ACHN (cell line): ENCODE measurements at places on chromosomes 7 and 10.
A peak's percentile ranks its signal among the peaks of the same experiment; 100 is the strongest.

DNA sequence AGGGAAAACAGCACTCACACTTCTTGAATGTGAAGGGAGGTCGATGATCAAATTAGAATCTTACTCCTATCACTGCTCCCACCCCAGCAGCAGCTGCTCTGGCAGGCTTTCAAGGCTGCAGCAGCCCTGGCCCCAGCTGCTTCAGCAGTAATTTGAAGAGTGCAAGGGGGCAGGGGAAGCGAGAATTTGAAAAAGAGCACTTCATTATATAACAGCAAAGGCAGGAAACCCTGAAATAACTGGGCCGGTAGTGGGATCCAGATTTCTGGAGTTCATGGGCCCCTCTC, 44.9 kb downstream of the MYPN start:
- peak; percentile 30 for DNase-seq

- no peak for DNase-seq
Observed at GRCh38 chr7:78413568-78413967, 615.0 kb downstream of the PHTF2 start.

DNA sequence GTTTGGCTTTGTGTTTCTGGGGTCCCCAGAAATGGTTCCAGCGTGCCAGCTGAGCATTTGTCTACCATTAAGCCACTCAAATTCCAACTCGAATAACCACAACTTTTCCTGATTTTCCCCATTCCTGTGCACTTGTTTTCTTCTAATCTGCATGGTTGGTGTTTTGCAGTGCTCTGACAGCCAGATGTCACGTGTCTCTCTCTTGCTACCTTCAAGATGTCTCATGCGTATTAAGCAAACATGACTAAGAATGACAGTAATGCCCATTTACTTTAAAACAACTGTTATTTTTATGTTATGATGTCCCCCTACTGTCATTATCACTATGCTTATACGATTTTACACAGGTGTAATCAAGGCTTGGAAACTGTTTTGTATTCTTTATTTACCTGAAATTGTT, 35.2 kb upstream of the MXI1 start:
- no peak for DNase-seq

DNA sequence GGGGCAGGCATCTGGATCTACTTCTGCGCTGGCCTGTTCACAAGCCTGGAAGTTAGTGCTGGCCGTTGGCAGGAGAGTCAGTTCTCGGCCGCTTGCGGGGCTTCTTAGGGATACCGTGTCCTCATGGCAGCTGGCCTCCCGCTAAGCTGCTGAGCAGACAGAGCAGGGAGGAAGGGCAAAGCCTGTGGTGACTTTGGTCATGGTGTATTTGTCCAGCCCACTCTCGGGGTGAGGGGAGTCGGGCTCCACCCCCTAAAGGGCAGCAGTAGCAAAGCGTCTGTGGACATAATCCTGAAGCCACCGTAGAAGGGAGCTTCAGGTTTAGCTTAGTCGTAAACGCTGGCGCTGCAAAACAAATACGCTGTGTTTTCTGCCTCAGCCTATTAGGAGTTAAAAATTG, 12.2 kb downstream of the UBE3C start:
- DNase-seq: no peak

DNA sequence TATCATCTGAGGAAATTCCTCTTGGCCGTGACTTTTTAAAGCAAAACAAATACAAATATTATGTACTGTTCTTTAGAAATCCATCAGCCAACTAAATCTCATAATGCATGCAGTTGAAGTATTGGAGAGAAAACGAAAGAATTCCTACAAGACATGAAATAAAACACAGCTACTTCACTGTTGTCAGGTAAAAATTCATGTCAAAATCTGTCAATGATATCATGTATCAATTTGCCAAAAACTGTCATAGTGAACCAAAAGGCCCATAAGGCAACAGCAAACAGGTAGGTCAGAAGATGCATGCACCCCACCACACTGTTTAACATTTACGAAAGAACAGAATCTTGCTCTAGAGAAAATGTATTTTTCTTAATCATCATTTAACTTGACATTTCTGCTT, 2.3 kb downstream of the GPR22 start:
- DNase-seq: no peak
